Stimulated activated CD4-positive, alpha-beta T cell treated with anti-CD3 and anti-CD28 coated beads, Interleukin-12 subunit alpha, Interleukin-12 subunit beta, amount 100 ng/mL, for 48 hours (primary cell): ENCODE measurements at places on chromosomes 6 and 20.

GRCh38 chr6:73062130-73062529 lies 163.2 kb downstream of the KHDC1L start:
- DNase-seq: no peak

- no peak for DNase-seq
Measured at GRCh38 chr6:115310156-115310555, 750.5 kb downstream of the FRK start.

- DNase-seq: no peak
Measured at GRCh38 chr20:10504994-10505730, 70.1 kb downstream of the SLX4IP start.

DNA sequence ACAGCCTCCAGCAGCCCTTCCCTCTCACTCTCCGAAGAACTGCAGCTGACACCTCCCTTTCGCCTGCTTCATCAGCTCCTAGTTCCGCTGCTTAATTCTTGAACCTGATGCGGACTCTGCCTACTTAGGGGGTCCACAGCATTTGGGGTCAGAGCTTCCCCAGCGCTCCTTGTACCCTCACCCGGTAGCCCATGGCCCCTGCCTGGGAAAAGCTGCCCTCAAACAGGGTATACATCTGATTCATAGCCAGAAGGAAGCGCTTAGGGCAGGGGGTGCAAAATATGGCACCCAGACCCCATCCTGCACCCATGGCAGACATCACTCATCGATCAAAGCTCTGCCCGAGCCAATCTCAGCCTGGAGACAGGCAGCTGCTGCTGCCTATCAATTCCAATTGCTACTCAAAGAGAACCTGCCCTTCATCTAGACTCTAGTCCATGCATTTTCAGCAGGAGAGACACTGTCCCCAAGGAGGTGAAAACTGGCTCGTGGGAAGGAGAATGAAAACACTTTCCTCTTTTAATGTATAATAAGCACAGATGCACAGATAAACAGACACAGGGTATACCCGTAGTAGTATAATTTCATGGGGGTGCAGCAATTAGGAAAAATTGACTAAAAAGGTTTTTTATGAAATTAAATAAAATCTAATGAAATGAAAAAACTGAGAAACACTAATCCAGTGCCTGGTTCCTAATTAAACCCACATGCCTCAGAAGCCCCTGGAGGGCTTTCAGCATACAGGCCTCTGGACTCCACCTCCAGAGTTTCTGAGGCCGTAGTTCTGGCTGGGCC lies 194.8 kb downstream of the PREX1 start:
- no peak for DNase-seq
